ENCODE measurements at places on chromosomes 4 and X. TPM values are rescaled to one million over a fixed set of nuclear protein-coding genes. Genes with fewer than 3 reads are reported as not detected.

DNA sequence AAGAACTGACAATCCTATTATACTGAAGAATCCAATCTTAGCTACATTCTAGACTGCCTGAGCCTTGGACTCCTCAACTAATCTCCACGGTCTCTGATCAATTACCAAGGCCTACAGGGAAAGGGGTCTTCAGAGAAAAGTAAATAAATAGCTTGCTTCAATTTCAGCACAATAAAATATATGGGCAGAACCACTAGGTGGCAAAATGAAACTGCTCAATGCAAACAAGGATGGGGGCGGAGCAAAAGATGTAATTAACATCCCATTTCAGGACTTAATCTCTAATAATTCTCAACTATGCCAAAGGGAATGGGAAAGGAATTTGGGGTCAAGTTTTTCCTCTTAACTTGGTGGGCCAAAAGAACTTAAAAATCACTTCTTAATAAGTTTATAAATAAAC, 78.4 kb upstream of the MAP3K15 start:
- peak; percentile 47 for DNase-seq

DNA sequence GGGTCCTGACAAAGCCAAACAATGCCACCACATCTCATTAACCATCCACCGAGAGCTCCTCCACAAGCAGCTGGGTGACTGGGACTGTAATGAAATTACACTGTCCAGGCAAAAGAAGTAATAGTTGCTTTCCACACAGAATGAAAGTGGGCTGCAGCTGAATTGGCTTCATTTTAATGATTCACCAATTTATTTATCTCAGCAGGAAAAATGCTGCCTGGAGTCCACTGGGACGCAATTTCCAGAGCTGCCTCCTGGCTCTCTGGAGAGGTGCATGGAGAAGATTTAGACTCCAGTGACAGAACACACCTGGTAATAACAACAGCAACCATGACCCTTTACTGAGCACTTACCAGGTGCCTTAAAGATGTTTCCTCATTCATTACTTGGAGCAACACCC, 226.7 kb downstream of the LDB2 start:
- DNase-seq = no peak

GRCh38 chrX:153446950-153447580, 1.2 kb upstream of the TREX2 start:
- no peak for DNase-seq

DNA sequence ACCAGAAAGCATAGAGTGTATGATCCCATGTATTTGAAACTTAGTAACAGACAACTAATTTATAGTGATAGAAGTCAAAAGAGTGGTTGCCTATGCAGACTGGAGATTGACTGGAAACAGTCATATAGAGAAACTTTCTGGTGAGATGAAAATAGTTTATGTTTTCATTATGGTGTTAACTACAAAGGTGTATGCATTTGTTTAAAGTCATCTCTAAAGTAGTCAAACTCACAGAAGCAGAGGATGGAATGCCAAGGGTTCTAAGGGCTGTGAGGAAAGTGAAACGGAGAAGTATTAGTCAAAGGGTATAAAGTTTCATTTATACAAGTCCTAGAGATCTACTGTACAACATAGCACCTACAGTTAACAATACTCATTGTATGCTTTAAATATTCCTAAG, 45.8 kb downstream of the ENOX2 start:
- DNase-seq = no peak

DNA sequence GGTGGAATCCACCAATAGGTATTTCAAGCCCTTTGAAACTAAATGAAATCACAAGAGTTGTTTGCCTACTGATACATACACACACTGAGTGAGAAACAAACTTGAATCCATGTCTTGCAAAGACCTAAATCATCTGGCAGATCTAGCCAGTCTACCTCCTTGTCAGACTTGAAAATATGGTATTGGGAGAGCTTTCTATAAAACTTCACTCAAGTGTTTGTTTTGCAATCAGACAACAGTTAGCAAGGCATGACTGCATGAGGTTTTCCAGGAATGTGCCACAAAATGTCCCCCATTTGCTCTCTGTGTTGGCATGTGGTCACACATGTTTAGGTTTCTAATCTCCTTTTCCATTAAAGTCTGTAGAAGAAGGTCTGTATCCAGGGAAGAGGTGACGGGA, 52.4 kb downstream of the MAP3K15 start:
- DNase-seq = peak; percentile 33

DNA sequence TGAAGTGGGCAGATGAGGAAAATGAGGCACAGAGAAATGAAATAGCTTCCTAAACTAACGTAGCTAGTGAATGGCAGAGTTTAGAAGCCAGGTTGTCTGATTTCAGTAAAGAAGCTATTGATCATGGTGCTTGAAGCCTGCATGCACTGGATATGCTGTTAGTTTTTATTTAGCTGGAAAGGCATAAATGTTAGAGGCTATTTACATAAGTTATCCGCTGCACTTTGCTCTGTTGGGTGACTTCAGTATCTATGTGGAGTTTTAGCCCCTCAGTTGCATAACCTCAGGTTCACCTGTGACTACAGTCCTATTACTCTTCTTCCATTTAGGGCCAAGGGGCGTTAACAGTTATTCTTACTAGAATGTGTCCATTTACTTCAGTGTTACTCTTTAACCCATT, 522.4 kb upstream of the RPS6KA3 start:
- DNase-seq = no peak

DNA sequence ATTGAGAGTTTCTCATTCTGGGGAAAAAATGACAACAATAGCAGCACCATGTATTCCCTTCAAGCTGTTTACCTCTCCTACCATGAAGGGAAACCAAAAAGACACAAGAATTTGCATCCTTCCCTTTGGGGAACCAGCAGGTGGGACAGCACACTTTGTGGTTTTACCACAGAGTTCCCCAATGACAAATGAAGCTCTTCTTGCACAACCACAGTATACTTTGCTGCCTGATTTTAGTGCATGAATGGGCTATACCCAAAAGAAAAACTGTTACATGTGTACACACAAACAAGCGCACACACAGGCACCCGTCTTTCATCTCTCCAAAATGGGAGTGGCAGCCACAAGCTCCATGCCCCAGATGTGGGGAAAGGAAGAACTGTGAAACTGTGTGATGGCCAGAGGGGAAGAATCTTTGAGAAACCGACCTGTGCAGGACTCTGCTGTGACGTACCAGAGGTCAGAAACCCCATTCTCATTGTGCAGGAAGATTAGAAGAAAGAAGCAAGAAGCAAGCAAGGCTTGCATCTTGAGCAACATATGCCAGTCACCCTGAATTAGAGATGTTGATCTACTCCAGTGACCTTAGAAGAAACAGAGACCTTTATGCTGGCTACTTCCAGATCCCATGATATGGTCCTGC, 2.7 kb upstream of the MAML3 start:
- DNase-seq = no peak

DNA sequence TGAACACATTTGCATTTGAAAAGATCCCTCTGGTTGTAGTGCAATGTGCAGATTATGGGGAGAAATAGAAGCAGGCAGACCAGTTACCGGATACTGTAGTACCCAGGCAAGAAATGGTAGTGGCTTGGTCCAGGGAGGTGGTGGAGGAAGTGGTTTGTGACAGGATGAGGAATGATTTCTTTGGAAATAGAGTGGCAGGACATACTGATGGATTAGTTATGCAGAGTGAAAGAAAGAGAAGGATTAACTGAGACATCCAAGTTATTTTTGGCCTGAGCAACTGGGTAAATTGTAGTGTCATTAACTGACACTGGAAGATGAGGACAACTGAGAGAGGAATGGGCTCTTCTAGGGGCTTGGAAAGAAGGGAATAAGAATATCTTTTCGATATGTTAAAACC, 139.7 kb downstream of the CFAP299 start:
- no peak for DNase-seq

- no peak for DNase-seq
Observed at GRCh38 chr4:14887842-14888433, 114.3 kb upstream of the CPEB2 start.

DNA sequence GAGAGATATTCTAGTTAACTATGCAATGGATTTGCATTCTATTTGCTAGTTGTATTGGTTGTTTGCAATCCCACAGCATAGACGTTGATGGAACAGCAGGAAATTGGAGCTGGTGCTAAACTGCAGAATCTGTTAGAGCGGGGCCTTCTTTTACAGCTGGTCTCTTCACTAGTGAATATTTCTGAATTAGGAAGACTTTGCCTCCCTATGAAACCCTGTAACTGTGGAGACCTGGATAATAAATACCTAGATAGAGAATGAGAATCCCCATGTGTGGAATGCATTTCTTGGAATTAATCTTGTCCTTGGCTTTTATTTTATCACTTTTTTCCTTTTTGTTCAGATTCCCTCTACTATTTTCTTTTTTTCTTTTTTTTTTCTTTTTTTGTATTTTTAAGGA, 109.7 kb downstream of the SHROOM3 start:
- DNase-seq = no peak

GRCh38 chr4:169933531-169933930, 92.7 kb downstream of the MFAP3L start:
- DNase-seq = no peak

DNA sequence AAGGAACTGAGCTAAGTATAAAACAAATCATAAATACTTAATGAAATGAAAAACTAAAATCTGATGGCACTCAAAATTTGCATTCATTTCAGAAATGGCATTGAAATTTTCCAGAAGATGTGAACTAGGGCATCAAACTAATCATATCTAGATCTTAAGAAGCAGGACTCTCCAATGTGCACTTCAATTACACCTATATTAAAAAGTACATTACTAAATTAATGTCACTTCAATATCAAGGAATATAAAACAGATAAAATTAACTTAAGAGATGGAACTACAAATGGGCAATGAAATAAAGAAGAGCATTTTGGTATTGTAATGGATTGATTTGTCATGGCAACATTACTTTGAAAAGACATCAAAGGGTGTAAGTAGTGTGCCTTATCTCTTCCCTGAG, 20.3 kb downstream of the NPY2R start:
- DNase-seq = no peak

- no peak for DNase-seq
Observed at GRCh38 chrX:38717871-38718270, 83.4 kb upstream of the MID1IP1 start.

DNA sequence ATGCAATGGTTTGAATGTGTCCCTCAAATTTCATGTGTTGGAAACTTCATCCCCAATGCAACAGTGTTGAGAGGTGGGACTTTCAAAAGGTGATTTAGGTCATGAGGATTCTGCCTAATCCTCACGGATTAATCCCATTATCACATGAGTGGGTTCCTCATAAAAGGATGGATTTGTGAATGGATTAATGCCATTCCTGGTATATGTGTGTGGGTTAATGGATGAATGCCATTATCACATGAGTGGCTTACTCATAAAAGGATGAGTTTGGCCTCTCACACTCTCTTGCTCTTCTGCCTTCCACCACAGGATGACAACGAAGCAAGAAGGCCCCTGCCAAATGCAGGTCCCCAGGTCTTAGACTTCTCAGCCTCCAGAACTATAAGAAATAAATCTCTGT, 30.5 kb upstream of the NEUROG2 start:
- no peak for DNase-seq

DNA sequence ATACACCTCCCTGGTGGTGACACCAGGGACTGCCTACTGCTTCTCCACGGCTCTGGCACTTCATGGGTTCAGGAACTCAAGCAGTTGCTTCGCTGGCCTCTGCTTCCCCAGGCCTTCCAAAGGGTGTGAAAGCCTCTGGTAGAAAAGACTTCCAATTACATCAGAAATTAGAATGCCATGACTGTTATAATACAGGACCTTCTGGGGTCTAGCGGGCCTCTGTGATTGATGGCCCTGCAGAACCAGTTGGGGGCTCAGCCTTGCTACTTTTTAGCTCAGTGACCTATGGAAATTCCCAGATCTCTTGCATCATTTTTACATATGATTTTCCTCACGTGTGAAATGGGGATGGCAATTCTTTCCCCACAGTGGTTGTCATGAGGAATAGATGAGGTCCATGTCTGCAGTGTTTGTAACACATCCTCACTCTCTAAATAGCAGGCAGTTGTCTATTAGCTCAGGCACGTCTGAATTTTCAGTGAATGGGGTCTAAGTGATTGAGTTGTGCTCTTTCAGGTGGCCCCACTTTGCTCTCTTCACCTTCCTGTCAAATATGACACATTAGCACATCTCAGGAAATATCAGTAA, 198.3 kb downstream of the STIM2 start:
- DNase-seq = no peak

- DNase-seq = no peak
Observed at GRCh38 chrX:1477801-1478458, 25.2 kb upstream of the ASMTL start.

- no peak for DNase-seq
Observed at GRCh38 chr4:88836216-88836615, 138.6 kb upstream of the NAP1L5 start.

- DNase-seq = peak; percentile 68
Observed at GRCh38 chrX:20265221-20265725, 1.4 kb downstream of the RPS6KA3 start.

DNA sequence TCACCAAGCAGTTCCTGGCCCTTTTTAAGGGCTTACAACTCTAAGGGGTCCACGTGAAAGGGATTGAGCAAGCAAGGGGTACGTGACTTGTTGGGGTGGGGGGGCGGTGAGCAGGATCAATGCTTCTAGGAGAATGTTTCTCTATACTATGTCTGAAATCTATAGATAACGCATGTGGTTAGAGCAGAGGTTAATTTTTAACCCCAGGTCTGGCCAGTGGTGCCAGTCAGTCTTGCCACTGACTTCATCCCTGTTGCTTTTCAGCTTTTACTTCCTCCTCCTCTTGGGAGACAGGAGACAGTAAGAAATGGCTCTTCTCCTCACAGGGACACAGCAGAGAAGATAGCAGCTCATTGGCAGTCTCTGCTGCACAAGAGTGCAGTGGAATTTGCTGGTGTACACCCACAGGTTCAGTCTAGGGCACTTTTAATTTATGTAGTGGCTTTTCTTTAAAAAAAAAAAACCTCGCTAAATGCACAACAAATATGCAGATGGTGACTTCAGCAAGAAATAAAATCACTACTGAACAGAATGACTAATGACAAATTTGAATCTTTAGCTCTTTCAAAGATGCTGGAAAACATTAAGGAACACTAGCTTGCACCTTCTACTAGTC, 190.5 kb downstream of the CCNG2 start:
- peak; percentile 18 for DNase-seq

DNA sequence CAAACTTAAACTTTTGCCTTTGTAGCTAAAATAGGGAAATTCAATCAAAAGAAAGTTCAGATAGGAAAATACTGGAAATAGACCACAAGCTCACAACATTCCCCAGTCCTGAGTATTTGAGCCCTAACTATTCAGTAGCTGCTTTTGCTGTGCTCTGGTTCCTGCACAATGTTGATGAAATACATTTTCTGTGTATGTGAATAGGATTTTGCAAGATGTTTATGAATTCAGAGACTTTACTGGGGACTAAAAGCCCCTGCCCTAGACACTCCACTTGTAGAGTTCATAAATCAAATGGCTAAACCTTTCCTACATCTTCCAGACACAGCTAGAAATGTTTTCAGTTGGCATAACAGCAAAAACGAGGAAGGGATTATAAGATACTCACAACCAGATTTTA, 105.9 kb downstream of the FBXO8 start:
- no peak for DNase-seq

IL3RA gene
- not detected for total RNA-seq

USP17L24 gene
- total RNA-seq = not detected

MAGEA12 gene
- not detected for total RNA-seq

TMPRSS11D gene
- not detected for total RNA-seq

MAGEB10 gene
- total RNA-seq = not detected

CNGA1 gene
- 3.9 TPM for total RNA-seq

UBQLN2 gene
- total RNA-seq = 12.2 TPM

SLC26A1 gene
- 1.4 TPM for total RNA-seq

KLF3 gene
- 17.5 TPM for total RNA-seq

SLC9A6 gene
- total RNA-seq = 28.3 TPM
